ENCODE measurements at places on chromosomes 7 and 10.

GRCh38 chr7:30309302-30309701 is 24.9 kb downstream of the ZNRF2 start:
- no peak for DNase-seq

DNA sequence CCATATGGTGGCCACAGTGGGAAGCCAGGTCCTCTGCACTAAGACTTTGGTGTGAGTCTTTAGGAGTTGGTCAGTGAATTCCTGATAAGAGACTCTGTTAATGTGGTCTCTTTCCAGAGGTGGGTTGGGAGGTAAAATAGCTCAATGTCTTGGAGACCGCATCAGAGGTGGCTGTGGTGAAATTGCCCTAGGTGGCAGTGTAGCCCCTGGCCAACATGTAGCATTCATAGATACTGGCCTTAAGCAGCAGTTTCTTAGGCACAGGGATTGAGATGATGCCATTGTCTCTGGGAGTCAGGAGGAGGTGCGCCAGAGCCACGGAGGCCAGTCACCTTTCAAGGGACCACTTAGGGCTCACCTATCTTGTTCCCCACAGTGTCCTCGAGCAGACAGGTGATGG is 202.8 kb downstream of the CREB5 start:
- peak; percentile 45 for DNase-seq

DNA sequence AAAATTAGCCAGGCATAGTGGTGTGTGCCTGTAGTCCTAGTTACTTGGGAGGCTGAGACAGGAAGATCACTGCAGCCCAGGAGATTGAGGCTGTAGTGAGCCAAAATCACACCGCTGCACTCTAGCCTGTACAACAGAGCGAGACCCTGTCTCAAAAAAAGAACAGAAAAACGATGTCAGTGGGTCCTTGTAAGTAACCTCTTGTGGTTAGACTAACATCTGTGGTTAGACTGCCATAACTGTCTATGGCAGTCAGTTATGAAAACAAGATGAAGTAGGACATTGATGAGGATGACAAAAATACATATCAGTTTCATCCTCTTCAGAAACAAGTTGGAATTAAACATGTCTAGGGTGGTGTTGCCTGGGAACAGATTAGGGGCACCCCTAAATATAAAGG is 53.3 kb downstream of the AKAP9 start:
- DNase-seq = no peak

- DNase-seq = no peak
These were observed 2.1 kb downstream of the CLDN15 start for GRCh38 chr7:101235522-101235921.

DNA sequence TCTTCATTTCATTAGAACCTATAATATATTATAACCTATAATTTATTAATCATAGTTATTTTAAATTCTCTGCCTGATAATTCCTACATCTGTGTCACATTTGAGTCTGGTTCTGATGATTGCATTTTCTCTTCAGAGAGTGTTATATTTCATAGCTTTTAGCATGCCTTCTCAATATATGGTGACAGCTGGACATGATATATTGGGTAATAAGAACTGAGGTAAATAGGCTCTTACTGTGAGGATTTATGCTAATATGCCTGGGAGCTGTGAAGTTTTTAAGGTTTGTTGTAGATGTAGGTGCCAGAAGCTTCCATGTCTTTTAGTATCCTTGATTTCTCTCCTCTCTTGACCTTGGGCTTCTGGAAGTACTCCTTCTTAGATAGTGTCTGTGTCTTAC is 325.9 kb upstream of the SEMA3D start:
- no peak for DNase-seq

GRCh38 chr10:37754538-37755323 is 102.7 kb downstream of the ZNF248 start:
- DNase-seq = no peak

DNA sequence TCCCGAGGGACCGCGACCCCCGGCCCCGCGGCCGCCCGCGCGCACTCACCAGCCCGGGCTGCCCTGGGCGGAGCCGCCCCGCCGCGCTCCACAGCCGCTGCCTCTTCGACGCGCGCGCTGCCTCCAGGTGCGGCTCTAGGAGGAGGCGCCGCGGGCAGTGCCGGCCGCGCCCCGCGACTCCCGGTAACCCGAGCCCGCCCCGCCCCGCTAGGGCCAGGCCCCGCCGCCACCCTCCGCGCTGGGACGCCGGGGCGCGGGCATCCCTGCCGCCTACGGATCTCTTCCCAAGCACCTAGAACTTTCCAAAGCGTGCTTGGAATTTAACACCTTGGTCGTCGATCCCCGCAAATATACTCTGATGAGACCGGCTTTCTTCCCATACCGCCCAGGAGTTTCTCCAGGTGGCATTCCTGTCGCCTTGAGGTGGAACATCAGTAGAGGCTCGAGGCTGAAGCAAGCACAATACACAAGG is at the start of gene SLC26A5:
Gene SLC26A5, minus strand, starts transcription at position 159 of the 472 bp plus-strand sequence. CDS start 24,693 bp downstream, outside the sequence.
- DNase-seq = peak; percentile 84

DNA sequence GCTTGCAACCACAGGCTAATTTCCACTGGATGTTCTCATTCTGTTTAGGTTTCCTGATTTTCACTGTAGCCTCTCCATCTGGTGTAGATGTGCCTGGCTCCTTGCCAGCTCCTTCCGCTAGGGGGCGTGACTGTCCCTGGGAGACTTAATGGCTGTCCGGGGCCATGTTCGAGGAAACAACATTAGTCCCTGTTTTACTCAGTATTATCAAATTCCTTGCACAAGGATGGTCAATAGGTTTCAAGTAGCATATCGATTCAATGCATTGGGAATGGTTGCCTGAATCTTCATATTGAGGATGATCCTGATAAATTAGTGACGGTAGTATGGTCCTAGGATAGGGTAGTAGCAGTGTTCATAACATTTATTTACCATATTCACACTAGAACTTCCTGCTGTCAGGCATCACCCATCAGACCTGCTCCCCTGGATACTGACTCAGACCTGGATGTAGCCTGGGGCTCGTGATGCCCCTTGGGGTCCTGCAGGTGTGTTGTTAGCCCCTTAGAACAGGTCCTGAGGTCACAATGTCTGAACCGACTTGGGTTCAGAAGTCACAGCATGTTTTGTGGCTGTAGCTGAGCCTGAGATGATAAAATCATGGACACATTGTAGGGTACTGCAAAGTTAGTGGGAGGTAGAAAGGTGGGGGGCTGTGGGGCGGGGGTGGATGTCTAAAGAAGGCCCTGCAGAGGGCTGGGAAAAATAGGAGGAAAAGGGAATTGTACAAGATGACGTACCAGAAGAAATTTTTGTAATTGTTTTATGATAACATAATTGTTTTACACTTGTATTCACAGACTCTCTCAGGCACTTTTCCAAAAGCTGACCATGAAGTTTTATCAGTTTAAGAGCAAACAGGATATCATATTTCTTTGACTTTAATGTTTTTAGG is 8.9 kb upstream of the EXOC6 start:
- peak; percentile 66 for DNase-seq

DNA sequence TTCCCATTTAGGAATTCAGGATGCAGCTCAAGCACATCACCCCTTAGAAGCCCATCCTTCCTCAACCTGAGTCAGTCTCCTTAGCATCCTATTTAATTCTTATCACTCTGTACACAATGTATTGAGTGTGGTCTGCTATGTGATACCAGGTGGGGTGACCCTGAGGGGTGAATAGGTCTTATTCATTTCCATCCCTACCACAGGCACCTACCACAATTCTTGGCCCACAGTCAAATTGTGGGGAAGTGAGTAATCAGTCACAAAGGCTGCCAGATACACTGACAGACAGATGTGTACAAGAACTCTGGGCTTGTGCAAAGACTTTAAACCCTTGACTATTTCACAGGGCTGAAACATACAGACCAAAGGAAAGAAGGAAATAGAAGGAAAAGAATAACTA is 560.5 kb downstream of the PARD3 start:
- no peak for DNase-seq

DNA sequence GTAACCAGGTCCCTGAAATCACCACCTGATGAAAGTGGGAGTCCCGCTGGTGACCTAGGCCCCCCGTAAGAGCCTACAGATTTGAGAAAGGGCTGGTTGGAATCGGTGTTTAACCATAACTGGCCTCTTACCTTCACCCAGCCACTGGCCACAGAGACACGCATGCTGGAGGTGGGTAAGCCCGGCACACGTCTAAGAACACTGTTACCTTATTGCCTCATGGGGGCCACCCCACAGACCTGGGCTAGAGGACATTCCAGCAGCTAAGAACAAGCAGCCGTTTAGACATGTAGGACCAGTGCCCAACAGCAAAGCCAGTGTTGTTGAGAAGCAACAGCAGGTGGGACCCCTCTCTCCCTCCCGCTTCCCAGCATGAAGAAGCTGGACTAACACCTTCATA is 2.5 kb upstream of the GDF2 start:
- no peak for DNase-seq

All from iPS-NIHi11 (cell line).